NCI-H187 treated with DMSO at 0.1 percent for 48 hours (cell line): ENCODE measurements at places on chromosomes 7 and 10.

DNA sequence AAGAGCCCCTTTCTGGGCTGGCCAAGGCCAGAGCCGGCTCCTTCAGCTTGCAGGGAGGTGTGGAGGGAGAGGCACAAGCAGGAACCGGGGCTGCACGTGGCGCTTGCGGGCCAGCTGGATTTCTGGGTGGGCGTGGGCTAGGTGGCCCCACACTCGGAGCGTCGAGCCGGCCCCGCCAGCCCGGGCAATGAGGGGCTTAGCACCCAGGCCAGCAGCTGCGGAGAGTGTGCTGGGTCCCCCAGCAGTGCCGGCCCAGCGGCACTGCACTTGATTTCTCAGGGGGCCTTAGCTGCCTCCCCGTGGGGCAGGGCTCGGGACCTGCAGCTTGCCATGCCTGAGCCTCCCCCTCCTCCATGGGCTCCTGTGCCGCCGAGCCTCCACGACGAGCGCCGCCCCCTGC lies 48.1 kb downstream of the SH2D4B start:
- DNase-seq: no peak

- no peak for DNase-seq
Measured at GRCh38 chr10:11194859-11195586, 177.4 kb downstream of the CELF2 start.

- no peak for DNase-seq
Measured at GRCh38 chr7:144818511-144818910, 17.3 kb downstream of the TPK1 start.

DNA sequence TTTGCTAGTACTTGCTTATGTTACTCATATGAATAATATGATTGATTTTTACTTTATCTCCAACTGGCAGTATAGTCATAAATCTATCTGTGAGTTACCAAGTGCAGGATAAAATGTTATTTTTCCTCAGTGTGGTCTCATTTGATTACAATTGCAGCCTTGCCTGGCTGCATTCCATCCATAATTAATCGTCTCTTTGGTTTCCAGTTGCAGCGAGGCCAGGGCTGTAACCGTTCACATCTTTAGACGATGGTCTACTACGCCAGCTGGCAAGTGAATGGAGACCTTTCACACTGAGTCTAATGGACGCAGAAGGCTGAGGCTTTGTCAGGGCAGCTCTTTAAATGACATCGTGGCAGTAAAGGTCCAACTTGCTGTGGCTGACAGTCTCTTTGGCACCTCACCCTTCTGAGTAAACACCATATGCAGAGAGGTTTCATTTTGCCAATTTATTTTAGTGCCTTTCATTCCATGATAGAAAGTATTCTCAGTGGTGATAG lies 84.0 kb downstream of the ARL4A start:
- no peak for DNase-seq

- DNase-seq: no peak
Measured at GRCh38 chr7:117229350-117229749, 93.5 kb downstream of the WNT2 start.

GRCh38 chr10:120735773-120736371 lies 115.3 kb upstream of the WDR11 start:
- DNase-seq: no peak

- no peak for DNase-seq
Measured at GRCh38 chr7:96131525-96131924, 190.4 kb downstream of the SLC25A13 start.

DNA sequence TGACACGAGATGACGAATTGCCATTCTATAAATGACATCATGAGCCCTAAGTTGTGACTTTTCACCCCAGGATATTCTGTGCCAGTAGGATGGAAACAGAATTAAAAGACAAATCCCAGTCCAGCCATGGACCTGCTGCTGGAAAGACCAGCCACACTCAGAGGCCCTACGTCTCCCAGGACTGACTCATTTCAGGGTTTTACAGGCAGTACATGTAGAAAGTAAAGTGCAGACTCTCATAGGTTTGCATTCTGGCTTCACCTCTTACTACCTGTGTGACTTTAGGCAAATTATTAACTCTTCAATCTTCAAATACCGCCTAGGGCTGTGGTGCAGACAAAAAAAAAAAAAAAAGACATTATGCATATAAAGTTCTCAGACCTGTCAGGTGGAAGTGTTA lies 188.8 kb downstream of the NEBL start:
- no peak for DNase-seq

DNA sequence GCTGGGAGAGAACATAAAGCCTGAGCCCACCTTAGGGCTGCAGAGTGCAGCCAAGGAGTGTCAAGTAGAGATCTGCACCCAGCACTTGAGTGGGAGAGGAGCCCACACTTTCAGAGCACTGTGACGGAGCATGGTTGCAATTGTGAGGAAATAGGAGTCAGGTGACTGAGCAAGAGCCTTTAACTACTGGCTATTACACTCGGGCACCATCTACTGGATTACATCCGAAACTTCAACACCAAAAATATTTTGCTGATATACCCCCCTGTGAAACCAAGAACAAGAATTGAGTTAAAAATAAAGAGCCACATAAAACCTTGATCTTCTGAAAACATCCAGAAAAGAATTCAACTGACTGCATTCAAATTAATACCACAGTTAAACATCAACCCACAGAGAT lies 657.9 kb downstream of the NXPH1 start:
- DNase-seq: no peak

GRCh38 chr10:126902157-126902556 lies 3.1 kb upstream of the DOCK1 start:
- no peak for DNase-seq
